Fibroblast of skin of scalp (primary cell): ENCODE measurements at places on chromosomes 2 and 18.

- DNase-seq = peak; percentile 20
Measured at GRCh38 chr2:120978359-120979050, 242.8 kb downstream of the GLI2 start.

- DNase-seq = no peak
Measured at GRCh38 chr2:25561136-25561850, 112.1 kb downstream of the DTNB start.

DNA sequence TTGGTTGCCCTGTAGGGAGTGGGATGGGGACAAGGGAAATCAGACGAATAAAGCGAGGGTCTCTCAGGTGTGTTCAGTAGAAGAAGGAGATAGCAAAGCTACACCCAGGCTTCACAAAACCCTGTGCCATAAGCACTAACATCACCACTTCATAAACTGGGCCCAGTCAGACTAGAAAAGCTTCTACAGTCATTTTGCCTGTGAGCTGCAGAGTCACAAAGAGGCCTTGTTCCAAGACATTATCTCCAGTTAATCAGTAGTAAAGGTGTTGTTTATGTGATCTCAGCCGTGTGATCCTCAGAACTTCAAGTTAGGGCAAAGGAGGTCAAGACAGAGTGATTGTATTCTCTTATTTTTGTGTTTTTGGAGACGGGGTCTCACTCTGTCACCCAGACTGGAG lies 148.0 kb downstream of the GALR1 start:
- DNase-seq = no peak

- DNase-seq = no peak
Measured at GRCh38 chr18:75253784-75254183, 43.2 kb downstream of the TSHZ1 start.

- DNase-seq = no peak
Measured at GRCh38 chr2:219272356-219272755, 6.8 kb upstream of the DNAJB2 start.

DNA sequence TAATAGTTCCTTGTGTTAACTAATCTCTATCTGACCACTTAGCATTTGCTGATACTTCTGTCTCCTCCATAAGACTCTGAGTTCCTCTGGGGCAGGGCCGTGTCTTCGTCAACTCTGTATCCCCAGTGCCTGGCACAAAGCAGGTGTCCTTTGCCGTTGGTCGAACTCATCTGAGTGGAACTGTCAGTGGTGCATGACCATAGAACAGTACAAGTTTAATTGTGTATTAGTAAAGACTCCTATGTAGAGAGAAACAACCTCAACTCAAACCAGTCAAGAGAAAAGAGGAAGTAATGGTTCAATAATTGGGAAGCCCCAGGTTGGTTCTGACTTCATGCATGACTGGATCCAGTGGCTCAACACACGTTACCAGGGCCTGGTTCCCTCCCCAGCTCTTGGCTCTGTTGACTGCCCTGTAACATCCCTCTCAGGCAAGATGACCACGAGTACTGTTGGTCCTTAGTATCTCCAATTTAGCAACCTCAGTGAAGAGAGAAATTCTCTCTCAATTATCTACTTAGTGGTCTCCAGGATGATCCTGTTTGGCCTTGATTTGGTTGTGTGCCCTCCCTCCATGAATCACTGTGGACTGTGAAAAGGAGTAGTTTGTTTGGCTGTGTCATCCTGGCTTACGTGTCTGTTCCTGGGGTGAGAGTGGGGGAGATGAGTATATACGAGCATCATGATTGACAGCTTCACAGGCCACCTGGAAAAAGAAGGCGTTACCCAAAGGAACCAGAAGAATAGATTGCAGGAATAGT lies 58.5 kb upstream of the MSH6 start:
- DNase-seq = no peak

GRCh38 chr18:32469190-32469651 lies 1.5 kb downstream of the GAREM1 start:
- peak; percentile 13 for DNase-seq

DNA sequence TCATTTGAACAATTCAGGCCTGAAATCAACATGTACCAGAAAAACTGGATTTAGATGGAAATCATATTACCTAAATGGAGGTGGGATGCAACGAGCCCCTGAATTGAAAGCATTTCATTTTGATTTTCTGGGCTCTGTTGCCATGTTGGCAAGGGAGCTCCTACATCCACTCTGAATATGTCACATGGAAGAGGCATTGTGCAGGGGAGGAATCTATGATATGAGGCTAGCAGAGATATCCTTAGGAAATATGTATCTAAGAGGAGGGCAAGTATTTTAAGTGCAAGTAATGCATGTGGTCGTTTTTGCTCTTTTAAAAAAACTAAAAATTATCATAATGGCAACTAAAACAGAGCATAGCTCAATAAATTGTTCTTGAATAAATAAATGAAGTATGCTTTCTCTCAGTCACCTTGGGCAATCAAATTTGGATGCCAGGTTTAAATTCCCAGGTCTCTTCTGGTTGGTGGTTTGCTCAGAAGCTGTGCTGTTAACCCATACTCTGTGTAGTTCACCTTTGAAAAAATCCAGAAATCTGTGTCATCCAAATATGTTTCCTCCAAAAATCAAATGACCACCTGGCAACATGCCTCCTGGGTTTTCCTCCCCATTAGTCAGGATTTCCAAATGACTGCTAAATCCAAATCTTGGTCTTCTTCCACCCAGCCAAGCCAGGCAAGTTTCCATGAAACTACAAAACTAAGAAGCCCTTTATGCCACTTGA lies 6.5 kb upstream of the LGALSL start:
- no peak for DNase-seq

GRCh38 chr2:217160978-217161973 lies 301.4 kb upstream of the TNP1 start:
- DNase-seq = no peak

- no peak for DNase-seq
Measured at GRCh38 chr2:175847128-175847527, 154.9 kb downstream of the LNPK start.

GRCh38 chr2:32558492-32558891 lies 69.4 kb upstream of the TTC27 start:
- no peak for DNase-seq

DNA sequence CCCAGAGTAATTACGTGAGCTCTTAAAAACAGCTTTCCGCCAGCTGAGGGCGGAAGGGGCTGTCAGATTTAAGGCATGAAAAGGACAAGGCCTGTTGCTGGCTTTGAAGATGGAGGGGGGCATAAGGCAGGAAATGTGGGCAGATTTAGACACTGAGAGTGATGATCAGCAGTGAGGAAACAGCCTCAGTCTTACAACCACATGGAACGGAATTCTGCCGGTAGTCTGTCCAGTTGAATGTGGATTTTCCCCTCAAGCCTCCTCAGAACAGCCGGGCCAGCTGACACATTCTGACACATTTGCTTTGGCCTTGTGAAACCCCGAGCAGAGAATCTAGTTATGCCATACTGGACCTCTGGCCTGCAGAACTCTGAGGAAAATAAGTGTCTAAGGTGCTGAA lies 16.6 kb downstream of the POLE4 start:
- no peak for DNase-seq

DNA sequence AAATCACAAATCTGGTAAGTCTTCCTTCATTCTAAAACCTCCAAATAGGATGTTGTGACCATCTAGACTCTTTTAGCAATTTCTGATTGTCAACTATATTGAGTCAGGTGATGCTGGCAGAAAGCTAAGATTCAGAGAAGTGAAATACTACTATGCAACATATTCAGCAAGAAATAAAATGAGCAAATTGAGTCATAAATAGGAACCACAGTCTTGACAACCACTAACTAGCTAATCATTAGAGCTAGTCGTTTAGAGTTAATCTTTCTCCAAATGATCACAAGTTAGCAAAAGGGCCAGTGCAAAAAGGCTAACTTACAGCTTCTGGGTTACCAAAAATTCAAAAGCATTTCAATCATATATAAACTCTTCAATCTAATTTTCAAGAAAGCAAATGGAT lies 54.5 kb downstream of the ROCK1 start:
- no peak for DNase-seq

GRCh38 chr2:236916181-236916580 lies 169.5 kb upstream of the COPS8 start:
- no peak for DNase-seq

- DNase-seq = no peak
Measured at GRCh38 chr2:159712929-159713420, 669 bp downstream of the MARCHF7 start.

- no peak for DNase-seq
Measured at GRCh38 chr2:96792772-96793749, 23.0 kb upstream of the CNNM3 start.

DNA sequence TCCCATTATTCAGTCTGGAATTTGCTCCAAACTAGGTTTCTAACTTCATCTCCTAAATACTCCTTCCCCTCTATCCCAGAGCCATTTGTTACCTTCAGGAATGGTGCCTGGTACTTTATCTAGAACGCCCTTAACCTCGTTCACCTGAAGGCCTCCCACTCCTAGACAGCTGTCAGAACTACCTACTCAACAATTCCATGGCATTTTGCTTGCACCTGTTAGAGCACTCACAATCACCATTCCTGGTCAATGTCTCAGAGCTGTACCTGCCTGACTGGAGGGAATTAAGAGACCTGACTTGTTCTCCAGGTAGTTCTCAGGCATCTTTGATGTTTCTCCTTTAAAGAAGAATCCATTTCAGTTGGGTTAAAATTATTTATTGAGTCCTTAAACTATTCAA lies 88.9 kb downstream of the GAREM1 start:
- DNase-seq = no peak

DNA sequence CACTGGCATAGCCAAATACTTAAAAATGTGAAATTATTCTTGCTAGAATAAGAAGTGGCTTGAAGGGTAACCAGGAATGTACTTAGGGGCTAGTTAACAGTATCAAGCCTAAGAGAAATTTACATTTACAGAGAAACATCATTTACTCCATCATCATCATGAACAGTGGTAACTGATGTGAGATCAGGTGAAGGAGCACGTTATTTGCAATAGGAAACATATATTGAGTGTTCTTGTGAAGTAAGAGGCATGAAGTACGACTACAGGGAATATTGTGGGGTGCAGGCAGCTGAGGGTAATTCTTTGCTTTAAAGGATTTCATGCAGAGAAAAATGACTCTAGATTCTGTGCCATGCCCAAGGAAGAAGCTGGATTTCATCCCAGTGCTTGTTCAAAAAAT lies 220.8 kb downstream of the GALNT13 start:
- no peak for DNase-seq

- DNase-seq = no peak
Measured at GRCh38 chr2:158501301-158501700, 44.5 kb downstream of the PKP4 start.

DNA sequence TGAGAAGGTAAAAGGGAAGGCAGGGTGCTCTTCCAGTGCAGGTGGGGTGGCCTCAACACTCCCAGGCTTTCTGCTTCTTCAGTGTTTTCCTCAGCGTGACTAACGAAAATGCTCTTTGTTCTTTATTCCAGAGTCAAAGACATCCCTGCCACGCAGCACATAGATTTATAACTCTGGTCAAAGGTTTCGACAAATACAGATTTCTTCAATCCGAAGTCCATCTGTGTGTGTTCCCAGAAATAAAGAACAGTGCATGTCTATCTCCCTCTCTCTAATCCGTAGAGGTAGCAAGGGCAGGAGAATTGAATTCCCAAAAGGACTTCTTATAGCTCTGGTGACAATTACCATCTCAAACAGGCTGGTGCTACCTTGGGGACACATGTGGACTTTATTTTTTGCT lies 26.4 kb upstream of the TDRD15 start:
- DNase-seq = no peak

- no peak for DNase-seq
Measured at GRCh38 chr2:12725233-12726187, 8.8 kb downstream of the TRIB2 start.

GRCh38 chr2:33268246-33268831 lies 208.1 kb upstream of the RASGRP3 start:
- DNase-seq = peak; percentile 50

DNA sequence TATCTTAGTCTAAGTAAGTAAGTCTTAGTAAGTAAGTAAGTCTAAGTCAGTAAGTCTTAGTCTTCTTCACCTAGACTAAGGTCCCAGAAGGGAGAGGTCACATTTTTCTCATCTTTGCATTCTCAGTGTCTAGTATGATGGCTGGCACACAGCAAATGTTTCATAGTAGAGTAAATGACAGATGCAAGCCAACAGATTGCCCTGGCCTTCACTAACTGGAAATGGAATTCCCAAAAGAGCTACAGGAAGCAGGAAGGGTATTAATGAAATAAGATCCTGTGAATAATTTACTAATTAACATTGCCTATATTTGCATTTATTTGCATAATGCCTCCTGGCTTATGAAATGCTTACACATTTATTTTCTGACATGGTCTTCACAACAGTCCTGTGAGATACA lies 221.6 kb downstream of the RAD51AP2 start:
- DNase-seq = no peak

- DNase-seq = no peak
Measured at GRCh38 chr2:222979484-222979883, 72.5 kb upstream of the KCNE4 start.

DNA sequence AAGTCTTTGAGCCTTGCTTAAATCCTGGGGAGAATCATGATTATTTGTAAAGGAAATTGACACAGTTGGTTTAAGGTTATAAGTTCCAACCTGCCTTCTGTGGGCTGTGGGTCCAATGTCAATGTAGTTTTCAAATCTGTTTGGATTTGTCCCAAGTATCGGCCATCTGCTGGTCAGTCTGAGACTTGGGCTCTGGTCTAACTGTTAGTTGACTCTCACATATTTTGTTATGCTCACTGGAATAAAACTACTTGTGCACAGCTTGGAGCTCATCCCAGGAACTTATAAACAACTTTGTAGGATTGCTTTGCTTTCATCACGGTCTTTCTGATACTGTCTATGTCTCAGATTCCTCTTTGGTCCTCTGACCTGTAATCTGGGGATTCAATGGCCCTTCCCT lies 1026.2 kb upstream of the ZEB2 start:
- DNase-seq = peak; percentile 18

DNA sequence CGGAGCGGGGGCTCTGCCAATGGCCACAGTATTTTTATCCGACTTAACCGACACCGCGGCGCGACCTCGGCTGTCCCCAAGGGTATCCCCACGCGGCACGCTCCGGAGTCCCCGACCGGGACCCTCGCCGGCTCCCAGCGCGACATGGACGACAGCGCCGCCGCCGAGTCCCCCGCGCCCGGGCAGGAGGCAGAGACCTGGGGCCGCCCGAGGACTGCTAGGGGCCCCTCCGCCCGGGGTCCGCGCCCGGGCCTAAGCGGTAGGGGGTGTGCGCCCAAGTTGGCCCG lies 468 bp downstream of the UXS1 start:
- DNase-seq = no peak

DNA sequence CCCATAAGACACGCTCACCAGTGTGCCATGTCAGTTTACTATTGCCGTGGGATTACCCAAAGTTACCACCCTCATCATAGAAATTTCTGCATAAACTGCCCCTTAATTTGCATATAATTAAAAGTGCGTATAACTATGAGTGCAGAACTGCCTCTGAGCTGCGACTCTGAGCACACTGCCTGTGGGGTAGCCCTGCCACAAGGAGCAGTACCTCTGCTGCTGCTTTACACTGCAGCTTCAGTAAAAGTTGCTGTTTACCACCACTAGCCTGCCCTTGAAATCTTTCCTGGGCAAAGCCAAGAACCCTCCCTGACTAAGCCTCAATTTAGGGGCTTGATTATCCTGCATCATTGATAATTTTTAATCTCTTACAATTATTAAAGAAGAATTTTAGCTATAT lies 213.9 kb upstream of the MAP2 start:
- no peak for DNase-seq
